ENCODE measurements at places on chromosomes 6 and 20.

- peak; percentile 36 for DNase-seq
These were observed 12.9 kb downstream of the PARD6B start for GRCh38 chr20:50744143-50744792.

DNA sequence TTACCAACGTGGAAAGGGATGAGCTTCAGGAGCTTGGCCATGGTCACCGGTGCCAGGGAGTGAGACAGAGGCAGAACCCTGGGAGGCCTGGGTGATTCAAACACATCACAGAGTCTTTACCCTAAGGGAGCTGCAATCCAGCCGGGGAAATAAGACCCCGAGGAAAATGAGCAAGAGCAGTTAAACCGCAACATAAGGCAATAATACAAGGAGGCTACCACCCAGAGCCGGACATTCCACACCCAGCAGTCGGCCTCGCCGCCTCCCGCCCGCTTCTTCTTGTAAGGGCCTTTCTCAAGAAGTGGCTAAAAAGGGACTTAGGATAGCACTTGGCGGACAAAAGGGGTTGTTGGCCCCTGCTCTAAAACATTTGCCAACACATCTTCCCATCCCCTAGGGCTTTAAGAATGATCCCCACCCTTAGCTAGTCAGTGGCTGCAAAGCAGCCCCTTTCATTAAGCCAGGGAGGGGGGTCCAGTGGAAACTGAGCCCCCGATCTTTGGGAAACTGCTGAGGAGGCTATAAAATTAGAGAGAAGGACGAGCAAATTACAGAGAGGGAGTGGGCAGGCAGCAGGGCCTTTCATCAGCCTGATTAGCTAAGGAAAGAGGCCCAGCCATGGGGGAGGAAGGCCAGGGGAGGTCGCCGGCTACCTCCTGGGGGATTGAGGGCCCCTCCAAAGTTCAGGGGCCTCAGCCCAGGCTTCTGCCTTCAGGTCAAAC, 34.3 kb downstream of the SNX5 start:
- peak; percentile 66 for DNase-seq

DNA sequence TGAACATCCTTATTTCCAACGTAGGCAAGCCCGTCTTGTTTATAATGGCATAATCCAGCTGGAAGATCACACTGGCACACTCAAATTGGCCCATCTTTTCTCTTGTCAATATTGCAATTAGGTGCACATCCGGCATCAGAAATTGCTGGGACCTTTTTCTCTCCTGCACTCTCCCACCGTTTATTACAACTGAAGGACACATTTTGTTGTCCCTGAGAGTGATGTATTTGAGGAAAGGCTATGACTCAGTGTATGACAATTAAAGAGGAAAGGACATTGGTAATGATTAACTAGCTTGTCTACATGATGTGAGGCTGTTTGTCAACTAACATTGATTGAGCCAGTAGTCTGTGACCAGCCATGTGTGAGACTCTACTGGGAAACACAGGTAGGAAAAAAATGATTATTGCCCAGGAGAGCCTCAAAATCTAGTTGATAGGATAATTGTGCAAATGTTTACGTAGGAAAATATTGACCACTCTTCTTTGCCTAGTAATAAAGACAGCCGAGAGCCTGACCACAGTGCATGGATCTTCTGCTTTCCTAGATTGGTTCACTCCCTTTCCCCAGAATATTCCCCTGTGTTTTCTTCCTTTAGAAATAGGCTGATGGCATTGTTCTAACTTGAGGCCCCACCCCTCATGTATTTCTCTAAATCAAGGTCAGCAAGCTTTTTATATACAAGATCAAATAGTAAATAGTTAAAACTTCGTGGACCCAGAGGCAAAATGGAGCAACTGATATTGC, 230.0 kb upstream of the BTBD3 start:
- no peak for DNase-seq

- DNase-seq, result no peak
These were observed 41.0 kb downstream of the QKI start for GRCh38 chr6:163455552-163455951.

GRCh38 chr6:90169374-90169773, 127.3 kb downstream of the BACH2 start:
- no peak for DNase-seq

DNA sequence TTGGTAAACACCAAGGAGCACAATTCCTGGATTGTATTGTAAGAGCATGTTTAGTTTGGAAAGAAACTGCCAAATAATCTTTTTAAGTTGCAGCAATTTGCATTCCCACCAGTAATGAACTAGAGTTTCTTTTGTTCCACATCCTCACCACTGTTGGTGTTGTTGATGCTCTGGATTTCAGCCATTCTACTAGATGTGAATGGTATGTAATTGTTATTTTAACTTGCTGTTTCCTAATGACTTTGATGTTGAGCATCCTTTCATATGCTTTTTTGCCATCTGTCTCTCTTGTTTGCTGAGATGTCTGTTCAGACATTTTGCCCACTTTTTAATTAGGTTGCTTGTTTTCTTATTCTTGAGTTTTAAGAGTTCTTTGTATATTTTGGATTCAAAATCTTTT, 1654.1 kb downstream of the GRIK2 start:
- peak; percentile 57 for DNase-seq

DNA sequence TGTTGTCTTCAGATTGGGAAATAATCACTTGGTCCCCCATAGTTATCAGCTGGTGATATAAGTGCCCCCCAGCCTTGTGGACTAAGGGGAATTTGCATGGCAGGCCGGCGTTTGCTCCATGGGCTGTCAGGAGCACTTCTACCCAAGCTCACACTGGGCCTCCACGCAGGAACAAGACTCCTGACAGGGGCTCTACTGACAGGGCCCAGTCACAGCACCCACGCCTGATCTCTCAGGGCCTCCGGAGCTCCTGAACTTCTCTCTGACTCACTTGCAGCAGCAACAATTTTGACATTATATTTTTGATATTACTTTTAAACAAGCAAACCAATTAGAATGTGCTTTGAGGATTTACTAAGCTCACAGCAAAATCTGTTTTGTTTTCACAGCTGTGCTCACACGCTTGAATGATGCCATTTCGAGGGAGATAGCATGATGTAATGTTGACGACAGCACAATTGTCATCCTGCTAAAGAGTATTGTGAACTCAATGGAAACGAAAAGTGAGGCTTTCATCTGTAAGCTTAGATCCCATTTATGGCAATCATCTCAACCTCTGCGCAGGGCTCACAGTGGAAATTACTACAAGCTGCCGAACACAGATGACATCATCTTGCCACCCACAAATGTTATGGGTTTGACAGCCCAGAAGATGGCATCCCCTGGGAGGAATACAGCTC, 28.7 kb upstream of the TXNDC5 start:
- no peak for DNase-seq

DNA sequence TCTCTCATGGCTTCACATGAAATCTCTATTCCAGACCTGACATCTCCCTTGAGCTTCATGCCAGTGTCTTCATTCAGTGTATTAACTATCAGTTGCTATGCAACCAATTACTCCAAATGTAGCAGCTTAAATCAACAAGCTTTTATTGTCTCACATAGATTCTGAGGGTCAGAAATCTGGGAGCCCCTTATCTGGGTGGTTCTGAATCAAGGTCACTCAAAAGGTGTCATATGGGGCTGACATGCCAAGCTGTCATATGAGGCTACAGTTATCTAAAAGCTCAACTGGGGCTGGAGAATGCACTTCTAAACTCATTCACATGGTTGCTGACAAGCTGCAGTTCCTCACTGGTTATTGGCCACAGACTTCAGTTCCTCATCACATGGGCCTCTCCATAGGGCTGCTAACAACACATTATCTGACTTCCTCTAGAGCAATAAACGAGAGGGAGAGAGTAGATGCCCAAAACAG, 7.3 kb upstream of the CGA start:
- no peak for DNase-seq

DNA sequence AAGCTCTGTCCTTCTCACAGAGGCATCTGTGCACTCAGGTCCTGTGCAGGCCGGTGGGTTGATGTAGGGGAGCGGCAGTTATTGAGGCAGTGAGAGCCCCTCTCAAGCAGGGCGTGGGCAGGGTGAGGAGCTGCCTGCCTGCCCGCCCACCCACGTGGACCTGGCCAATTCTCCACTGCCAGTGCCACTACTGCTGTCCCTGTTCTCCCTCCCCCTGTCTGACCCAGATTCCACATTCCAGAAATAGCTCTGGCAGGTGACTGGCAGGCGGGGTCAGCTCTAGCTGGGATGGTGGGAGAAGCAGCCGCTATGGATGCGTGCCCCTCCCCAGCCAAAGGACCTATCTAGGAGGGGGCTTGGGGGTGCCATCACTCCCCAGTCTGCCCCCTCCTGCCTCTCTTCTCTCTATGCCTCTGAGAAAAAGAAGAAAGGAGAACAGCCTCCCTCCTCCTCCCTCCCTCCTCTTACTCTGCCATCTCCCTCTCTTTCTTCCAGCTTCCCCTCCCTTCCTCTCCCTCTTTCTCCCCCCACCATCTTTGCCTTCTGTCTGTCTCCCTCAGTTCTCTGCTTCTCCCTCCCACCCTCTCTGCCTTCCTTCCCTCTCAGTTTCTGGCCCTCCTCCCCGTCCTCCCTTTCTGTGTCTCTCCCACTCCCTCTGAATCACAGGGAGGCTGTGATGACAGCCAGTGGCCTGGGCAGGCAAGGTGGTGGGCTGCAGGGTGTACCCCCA, 86.5 kb upstream of the MYL9 start:
- DNase-seq, result peak; percentile 68

- no peak for DNase-seq
These were observed 14.0 kb downstream of the GCNT2 start for GRCh38 chr6:10535193-10535592.

DNA sequence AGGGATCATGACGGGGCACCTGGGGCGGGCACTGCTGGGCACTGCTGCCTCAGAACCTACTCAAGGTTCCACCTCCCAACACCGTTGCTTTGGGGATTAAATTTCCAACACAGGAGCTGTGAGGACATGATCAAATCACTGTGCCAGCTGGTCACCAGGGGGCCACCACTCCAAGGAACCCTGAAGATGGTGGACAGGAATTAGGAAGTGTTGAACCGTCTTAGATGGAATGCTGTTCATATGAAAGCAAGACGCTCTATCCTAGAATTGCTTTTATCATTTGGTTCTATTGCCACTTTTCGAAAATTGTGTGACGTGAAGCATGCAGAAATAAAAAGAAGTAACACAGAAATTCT, 140.3 kb downstream of the DLL1 start:
- DNase-seq, result no peak

DNA sequence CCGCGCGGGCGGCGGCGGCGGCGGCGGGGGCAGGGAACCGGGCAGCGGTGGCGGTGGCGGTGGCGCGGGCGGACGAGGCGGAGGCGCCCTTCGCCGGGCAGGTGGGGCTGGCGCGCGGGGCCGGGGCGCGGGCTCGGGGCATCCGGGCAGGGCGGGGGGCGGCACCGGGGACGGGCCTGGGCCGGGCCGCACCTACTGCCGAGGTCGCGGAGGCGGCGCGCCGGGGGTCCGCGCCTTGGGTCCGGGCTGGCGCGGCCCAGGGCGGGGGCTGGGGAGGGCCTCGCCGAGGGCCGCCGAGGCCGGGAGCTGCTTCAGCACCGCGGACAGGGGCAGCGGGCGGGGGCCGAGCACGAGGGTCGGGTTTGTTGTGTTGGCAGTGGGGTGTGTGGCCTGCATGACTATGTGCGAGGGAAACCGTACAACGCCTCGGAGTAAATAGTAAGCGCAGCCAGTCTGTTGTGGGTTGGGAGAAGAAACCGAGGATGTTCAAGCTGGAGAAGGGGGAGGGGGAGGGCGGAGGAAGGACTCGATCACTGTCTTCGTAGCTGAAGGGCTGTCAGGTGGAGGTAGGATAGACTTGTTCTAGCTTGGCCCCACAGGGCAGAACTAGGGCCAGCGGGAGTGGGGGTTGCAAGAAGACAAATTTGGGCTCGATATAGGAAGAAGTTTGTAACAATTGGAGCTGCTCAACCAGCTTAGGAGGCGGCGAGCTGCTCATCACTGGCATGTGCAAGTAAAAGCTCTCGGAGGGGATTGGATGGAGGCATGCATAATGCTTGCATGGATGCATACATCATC, 593 bp downstream of the MMP24 start:
- DNase-seq, result peak; percentile 82

GRCh38 chr6:159104163-159104925, 59.6 kb upstream of the TAGAP start:
- DNase-seq, result peak; percentile 83

- DNase-seq, result peak; percentile 82
These were observed 65.6 kb downstream of the STMND1 start for GRCh38 chr6:17167327-17167979.

DNA sequence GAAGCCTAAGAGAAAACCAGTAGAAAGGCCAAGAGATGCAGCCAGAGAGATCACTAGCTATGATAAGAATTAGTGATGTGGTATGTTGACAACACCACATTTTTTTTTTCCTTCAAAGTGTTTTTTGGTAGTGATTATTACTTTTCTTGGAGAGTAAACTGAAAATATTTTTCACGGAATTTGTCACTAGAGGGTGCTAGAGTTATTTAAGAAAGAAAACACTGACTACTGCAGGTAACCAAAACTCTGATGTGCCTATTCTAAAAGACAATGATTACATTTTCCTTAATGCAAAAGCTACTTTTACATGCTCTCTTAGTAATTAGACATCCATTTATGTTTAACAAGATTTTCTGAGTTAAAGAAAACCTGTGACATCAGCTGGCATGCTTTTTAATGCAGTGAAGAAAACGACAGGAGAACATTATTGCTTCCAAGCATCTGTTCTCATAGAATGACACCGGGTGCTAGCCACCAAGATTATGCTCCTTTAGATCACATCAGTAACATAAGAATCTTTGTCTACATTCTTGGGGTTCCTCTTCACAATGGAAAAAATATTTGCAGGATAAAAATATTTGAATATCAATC, 28.8 kb downstream of the RWDD2A start:
- DNase-seq, result peak; percentile 75

GRCh38 chr6:150492941-150493340, 106.7 kb upstream of the PLEKHG1 start:
- DNase-seq, result no peak

DNA sequence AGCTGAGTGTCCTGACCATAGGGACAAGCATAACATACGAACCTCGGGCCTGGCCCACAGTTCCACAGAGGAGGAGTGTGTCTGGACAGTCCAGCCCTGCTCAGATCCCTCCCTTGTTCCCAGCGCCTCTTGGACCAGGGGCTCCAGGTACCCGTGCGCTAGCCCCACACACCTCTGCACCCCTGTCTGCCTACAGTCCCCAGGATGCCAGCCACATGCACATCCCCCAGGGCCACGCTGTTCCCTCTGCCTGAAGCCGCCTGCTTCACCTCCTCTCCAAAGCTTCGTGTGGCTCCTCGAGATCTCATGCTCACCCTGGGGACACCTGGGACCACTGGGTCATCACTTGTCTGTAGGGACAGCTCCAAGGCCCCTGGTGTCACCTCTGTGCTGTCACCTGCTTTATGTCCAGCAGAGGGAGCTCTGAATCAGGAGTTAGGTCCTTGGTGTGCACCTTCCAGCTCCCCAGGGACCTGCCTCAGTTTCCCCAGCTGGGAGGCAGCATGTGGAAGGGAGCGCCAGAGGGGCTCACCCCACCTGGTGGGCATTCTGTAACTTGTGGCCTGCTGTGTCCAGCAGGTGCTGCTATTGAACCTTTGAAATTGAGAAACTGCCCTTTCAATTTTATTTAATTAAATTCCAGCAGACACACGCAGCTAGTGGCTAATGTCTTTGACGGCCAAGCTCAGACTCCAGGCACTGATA, 7.3 kb upstream of the YTHDF1 start:
- peak; percentile 80 for DNase-seq

GRCh38 chr6:26556263-26557070, 18.3 kb downstream of the HMGN4 start:
- peak; percentile 89 for DNase-seq

- no peak for DNase-seq
These were observed 61.4 kb downstream of the DNAH8 start for GRCh38 chr6:38776515-38776914.

All from GM23338 (cell line).